ENCODE measurements at places on chromosomes 12 and 14. TPM values are rescaled to one million over a fixed set of nuclear protein-coding genes. Genes with fewer than 3 reads are reported as not detected.
A peak's percentile ranks its signal among the peaks of the same experiment; 100 is the strongest.

- no peak for DNase-seq
These were observed 102.5 kb downstream of the LGMN start for GRCh38 chr14:92645841-92646478.

- DNase-seq, result peak; percentile 15
These were observed 95.9 kb upstream of the PPP2R5C start for GRCh38 chr14:101665478-101666078.

- DNase-seq, result no peak
These were observed 159.7 kb upstream of the BMP4 start for GRCh38 chr14:54116198-54116885.

The OR10G3 gene
- total RNA-seq, result not detected
